ENCODE measurements at places on chromosomes 12 and 14. TPM values are rescaled to one million over a fixed set of nuclear protein-coding genes. Genes with fewer than 3 reads are reported as not detected.

The KRT3 gene
- not detected for total RNA-seq

The KLHDC1 gene
- 0.90 TPM for total RNA-seq

- DNase-seq, result no peak
Measured at GRCh38 chr12:66060163-66060907, 70.2 kb downstream of the LLPH start.

- DNase-seq, result no peak
Measured at GRCh38 chr12:54364413-54364812, at the start of gene GPR84. Gene GPR84, minus strand, starts transcription at chr12:54364486. Its CDS starts 635 bp downstream, at chr12:54363851.

DNA sequence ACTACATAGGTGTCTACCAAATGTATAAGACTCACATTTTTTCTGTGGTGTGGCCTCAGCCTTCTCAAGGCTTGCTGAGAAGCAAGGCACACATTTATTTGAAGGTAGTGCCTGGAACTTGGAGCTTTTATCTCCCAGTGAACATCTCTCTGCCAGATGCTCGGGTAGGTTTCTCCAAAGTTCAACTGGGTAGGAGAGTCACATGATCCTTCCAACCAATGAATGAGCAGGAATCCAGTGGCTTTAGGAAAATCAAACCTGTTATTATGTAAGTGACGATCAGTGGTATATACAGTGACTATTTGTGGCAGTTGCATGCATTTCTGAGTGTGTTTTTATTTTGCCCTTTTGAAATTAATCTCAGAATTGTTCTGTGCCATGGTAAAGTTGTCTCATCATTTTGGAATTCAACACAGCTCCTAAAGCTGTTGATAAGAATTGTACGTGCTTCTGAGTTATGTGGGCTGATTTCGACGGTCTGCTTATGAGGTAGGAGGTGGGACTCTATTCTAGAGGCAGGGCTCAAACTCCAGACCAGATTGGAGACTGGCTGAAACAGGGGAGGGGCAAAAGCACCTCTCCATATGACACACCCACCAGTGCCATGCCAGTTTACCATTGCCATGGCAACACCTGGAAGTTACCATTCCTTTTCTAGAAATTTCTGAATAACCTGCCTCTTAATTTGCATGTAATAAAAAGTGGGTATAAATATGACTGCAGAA, 57.6 kb downstream of the EID3 start:
- DNase-seq, result peak; percentile 33

Measured in IMR-90 (cell line).